ENCODE measurements at places on chromosomes 12 and 14. TPM values are rescaled to one million over a fixed set of nuclear protein-coding genes. Genes with fewer than 3 reads are reported as not detected.

- H3K4me1 ChIP-seq = peaks cover 2% of the 10 kb centered on the region
- peak overlapping the region; percentile 86 for H3K4me3 ChIP-seq
- no peaks in the 10 kb centered on the region for H3K27me3 ChIP-seq
- peak overlapping the region; percentile 33 for H3K27ac ChIP-seq
Measured at GRCh38 chr14:39113685-39114072, 444 bp upstream of the GEMIN2 start.

- no peaks in the 10 kb centered on the region for H3K36me3 ChIP-seq
- H3K27me3 ChIP-seq = no peaks in the 10 kb centered on the region
- no peak overlapping the region for H3K4me3 ChIP-seq
- no peaks in the 10 kb centered on the region for H3K4me1 ChIP-seq
Measured at GRCh38 chr14:54306806-54307205, 90.0 kb upstream of the CDKN3 start.

GRCh38 chr14:67410313-67410712, 1.7 kb downstream of the PLEK2 start:
- no peak overlapping the region for H3K27ac ChIP-seq
- DNase-seq = no peak
- peaks cover 14% of the 10 kb centered on the region for H3K27me3 ChIP-seq
- H3K4me1 ChIP-seq = no peaks in the 10 kb centered on the region
- no peaks in the 10 kb centered on the region for H3K36me3 ChIP-seq

DNA sequence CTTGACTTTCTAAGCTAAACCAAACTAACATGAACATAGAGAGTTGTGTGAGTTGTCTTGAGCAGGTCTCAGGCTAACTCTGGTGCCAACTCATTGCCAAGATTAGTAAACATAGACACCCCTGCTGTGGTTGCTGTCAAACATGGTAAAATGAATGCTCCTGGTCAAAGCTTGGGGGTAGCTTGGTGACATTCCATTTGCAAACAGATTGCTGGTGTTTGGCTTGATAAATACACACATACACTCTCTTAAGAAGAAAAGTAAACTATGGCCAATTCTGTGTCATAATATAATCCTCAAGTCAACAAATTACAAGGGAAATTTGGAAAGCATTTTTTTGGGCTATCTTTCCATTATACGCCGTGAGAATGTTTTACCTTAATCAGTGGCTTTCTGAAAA, 386.4 kb upstream of the PDE3A start:
- no peaks in the 10 kb centered on the region for H3K4me1 ChIP-seq
- H3K27me3 ChIP-seq = no peaks in the 10 kb centered on the region
- H3K27ac ChIP-seq = no peak overlapping the region
- no peak overlapping the region for H3K4me3 ChIP-seq

GRCh38 chr12:27572486-27573255, 48.7 kb downstream of the PPFIBP1 start:
- H3K27me3 ChIP-seq = no peaks in the 10 kb centered on the region
- no peaks in the 10 kb centered on the region for H3K4me1 ChIP-seq
- DNase-seq = no peak
- H3K4me3 ChIP-seq = no peak overlapping the region
- H3K36me3 ChIP-seq = no peaks in the 10 kb centered on the region

DNA sequence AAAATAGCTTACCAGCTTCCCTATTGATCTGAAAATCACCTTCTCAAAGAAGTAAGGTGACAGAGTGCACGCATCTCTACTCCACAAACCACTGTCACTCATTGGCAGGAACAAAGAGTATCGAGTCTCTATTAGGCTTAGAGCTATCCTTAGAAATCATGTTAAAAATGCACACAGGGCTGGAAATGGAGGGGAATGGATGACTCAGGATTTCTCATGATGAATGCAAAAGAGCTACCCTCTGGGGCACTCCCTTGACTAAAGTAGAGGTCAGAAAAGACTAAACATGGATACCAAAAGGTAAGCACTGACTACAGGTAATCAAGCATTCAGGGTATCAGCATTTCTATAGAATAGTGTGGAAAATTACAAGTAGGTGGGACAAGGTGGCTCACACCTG, 96.1 kb upstream of the ANO4 start:
- no peaks in the 10 kb centered on the region for H3K27me3 ChIP-seq
- no peak overlapping the region for H3K4me3 ChIP-seq
- H3K27ac ChIP-seq = no peak overlapping the region
- no peaks in the 10 kb centered on the region for H3K36me3 ChIP-seq

- DNase-seq = no peak
- no peaks in the 10 kb centered on the region for H3K4me1 ChIP-seq
- H3K27me3 ChIP-seq = no peaks in the 10 kb centered on the region
- H3K27ac ChIP-seq = no peak overlapping the region
Measured at GRCh38 chr12:65672441-65672840, 151.8 kb upstream of the HMGA2 start.

DNA sequence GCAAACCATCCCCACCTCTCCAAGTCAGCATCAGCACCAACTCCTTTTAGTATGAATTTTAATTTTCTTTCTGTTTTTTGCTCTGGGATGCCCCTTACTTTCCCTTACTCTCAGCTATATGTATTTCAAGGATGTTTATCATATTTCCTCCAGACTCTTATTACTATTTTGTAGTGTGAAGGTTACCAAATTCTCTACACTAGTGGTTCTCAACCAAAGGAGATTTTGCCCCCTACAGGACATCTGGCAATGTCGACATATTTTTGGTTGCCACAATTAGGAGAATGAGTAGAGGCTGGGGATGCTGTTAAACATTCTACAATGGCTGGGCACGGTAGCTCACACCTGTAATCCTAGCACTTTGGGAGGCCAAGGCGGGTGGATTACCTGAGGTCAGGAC, 29.1 kb upstream of the SOS2 start:
- no peak overlapping the region for H3K27ac ChIP-seq
- H3K4me3 ChIP-seq = no peak overlapping the region
- no peaks in the 10 kb centered on the region for H3K4me1 ChIP-seq

- no peak for DNase-seq
- peaks cover 4% of the 10 kb centered on the region for H3K4me1 ChIP-seq
- H3K4me3 ChIP-seq = no peak overlapping the region
- H3K27me3 ChIP-seq = no peaks in the 10 kb centered on the region
- no peaks in the 10 kb centered on the region for H3K36me3 ChIP-seq
- H3K27ac ChIP-seq = no peak overlapping the region
Measured at GRCh38 chr14:91223028-91223783, 21.3 kb downstream of the GPR68 start.

DNA sequence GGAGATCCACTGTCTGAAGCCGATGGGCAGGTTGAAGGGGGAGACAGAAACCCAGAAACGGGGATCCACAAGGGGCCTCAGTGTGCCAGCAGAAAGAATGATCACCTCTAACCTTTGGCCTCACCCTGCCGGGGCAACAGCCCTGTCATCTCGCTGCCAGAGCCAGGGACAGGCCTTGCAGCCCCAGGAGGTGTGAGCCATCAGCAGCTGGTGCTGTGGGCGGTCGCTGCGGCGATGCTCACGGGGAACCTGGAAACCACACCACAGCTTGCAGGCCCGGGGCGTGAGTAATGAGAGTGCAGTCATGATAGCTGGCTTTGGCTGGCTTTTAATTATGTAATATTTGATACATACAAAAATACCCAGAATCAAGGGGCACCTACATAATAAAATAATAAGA, 4.7 kb upstream of the TTC7B start:
- no peak overlapping the region for H3K27ac ChIP-seq
- H3K36me3 ChIP-seq = no peaks in the 10 kb centered on the region
- peaks cover 4% of the 10 kb centered on the region for H3K4me1 ChIP-seq
- H3K4me3 ChIP-seq = no peak overlapping the region
- no peaks in the 10 kb centered on the region for H3K27me3 ChIP-seq

DNA sequence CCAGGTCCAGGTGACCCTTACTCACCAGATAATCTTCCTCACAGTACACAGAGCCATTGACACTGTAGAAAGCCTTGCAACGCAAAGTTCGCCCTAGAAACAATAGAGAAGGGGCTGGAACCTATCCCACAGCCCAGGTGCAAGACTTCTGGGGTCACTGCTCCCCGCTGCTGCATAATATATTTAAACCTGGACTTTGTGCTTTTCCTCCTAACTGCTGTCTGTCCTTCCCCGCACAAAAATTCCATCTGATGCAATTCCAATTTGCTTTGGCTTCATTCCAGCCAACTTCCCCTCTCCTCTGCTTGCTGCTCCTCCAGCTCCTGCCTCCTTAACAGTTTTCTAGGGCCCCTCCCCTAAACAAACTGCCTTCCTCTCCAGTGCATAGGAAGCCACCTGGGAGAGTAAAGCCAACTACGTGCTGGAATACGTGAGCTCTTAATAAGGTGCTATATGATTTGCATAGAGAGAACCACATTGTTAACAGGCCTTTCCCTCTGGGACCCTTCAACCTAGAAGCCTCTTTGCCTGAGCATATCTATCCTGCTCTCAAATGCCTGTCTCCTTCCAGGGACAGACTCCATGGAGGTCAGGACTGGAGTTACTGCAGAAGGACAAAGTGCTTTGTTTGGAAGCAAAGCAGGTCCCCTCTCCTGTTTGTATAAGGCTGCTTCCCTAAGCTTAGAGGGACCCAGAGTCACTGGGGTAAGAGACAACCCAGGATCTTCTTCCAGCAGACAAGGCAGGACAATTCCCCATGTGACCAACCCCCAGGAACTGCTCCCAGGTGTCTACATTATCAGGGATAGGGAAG, 5.5 kb downstream of the AJUBA start:
- peaks cover 17% of the 10 kb centered on the region for H3K36me3 ChIP-seq
- DNase-seq = no peak
- H3K4me1 ChIP-seq = peaks cover 28% of the 10 kb centered on the region
- H3K4me3 ChIP-seq = no peak overlapping the region

- H3K4me3 ChIP-seq = no peak overlapping the region
- no peaks in the 10 kb centered on the region for H3K27me3 ChIP-seq
- H3K4me1 ChIP-seq = no peaks in the 10 kb centered on the region
- H3K36me3 ChIP-seq = no peaks in the 10 kb centered on the region
- H3K27ac ChIP-seq = no peak overlapping the region
- DNase-seq = no peak
Measured at GRCh38 chr12:56877195-56878009, 56.8 kb downstream of the SDR9C7 start.

DNA sequence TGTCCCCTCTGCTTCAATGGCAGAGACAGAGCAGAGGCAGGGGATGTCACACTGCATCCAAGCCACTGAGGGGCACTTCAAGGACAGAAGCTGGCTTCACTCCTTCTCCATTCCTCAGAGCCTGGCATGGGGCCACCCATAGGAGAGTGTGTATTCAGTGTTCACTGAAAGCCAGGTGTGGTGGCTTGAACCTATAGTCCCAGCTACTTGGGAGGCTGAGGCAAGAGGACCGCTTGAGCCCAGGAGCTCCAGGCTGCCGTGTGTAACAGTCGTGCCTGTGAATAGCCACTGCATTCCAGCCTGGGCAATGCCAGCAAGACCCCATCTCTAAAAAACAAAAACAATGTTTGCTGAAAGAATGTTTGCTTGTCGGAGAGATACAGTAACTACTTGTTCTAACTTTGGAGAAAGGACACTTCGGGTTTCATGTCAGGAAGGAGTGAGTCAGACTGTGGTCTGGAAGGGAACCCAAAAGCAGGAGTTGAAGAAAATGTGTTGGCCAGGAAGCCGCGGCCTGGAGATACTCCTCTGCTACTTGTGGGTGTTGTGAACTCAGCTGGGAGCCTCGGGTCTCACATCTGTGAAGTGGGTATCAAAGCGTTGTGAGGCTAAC, 43.4 kb downstream of the ELK3 start:
- no peaks in the 10 kb centered on the region for H3K4me1 ChIP-seq
- no peak overlapping the region for H3K4me3 ChIP-seq
- no peaks in the 10 kb centered on the region for H3K36me3 ChIP-seq
- DNase-seq = no peak

DNA sequence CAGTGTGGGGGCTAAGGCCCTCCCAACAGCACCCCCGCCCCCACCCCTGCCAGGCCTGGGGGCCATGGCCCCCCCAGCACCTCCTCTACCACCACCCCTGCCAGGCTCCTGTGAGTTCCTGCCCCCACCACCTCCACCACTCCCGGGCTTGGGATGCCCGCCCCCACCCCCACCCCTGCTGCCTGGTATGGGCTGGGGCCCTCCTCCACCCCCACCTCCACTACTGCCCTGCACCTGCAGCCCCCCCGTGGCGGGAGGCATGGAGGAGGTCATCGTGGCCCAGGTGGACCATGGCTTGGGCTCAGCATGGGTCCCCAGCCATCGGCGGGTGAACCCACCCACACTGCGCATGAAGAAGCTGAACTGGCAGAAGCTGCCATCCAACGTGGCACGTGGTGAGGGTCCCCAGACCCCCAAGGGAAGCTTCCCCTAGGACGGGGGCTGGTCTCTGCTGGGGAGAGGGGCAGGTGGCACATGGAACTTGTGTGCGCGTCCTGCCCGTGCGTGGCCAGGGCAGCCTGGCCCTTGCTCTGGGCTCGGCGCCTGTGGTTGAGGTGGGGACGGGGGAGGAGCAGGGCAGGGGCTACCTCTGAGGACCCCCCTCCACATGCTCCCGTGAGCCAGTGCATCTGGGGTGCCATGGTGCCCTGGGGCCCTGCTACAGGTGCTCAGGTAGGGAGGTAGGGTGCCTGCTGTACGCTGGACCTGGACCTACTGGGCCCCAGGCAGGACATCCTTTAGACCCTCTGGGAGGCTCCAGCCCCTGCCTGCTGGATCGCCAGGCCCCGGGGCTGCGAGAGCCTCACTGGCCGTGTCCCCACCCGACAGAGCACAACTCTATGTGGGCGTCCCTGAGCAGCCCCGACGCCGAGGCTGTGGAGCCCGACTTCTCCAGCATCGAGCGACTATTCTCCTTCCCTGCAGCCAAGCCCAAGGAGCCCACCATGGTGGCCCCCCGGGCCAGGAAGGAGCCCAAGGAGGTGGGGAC, 16.1 kb upstream of the ADSS1 start:
- no peaks in the 10 kb centered on the region for H3K27me3 ChIP-seq
- peaks cover 9% of the 10 kb centered on the region for H3K36me3 ChIP-seq
- H3K4me3 ChIP-seq = no peak overlapping the region

GRCh38 chr12:26971963-26972362, 33.7 kb downstream of the FGFR1OP2 start:
- DNase-seq = no peak
- H3K4me1 ChIP-seq = no peaks in the 10 kb centered on the region
- no peak overlapping the region for H3K4me3 ChIP-seq
- H3K27me3 ChIP-seq = no peaks in the 10 kb centered on the region
- peaks cover 17% of the 10 kb centered on the region for H3K36me3 ChIP-seq

- no peaks in the 10 kb centered on the region for H3K36me3 ChIP-seq
- H3K4me3 ChIP-seq = no peak overlapping the region
- H3K27ac ChIP-seq = no peak overlapping the region
- no peaks in the 10 kb centered on the region for H3K27me3 ChIP-seq
- no peaks in the 10 kb centered on the region for H3K4me1 ChIP-seq
Measured at GRCh38 chr14:86799244-86799647, 1193.7 kb downstream of the GALC start.

DNA sequence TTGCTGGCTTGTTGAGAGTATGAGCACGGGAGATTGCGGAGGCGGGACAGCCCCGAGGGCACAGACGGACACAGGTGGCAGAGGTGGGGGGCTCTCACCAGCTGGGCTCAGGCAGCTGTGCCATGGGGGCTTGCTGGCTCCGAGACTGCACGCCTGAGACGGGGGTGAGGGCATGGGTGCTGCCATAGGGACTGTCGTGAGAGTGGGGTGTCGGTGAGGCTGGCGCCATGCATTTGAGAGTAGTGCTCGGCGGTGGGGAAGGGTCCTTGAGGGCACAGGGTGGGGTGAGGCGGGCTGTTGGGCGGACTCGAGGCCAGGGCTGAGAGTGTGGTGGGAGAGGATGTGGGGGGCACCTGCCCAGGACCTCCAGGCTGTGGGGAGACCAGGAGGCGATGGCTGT, 40.7 kb upstream of the TEX22 start:
- H3K36me3 ChIP-seq = no peaks in the 10 kb centered on the region
- H3K4me3 ChIP-seq = no peak overlapping the region
- H3K27me3 ChIP-seq = no peaks in the 10 kb centered on the region
- DNase-seq = no peak
- no peak overlapping the region for H3K27ac ChIP-seq

The SIX4 gene
- 38.9 TPM for total RNA-seq

The NANOG gene
- 229 TPM for total RNA-seq

The MANSC4 gene
- total RNA-seq = not detected
